ENCODE measurements at places on chromosomes 13 and 19.
A peak's percentile ranks its signal among the peaks of the same experiment; 100 is the strongest.

- no peak for DNase-seq
Measured at GRCh38 chr13:90751026-90751425, 596.5 kb upstream of the MIR17HG start.

GRCh38 chr19:55546822-55547614 is 1.7 kb upstream of the SBK3 start:
- DNase-seq: no peak

DNA sequence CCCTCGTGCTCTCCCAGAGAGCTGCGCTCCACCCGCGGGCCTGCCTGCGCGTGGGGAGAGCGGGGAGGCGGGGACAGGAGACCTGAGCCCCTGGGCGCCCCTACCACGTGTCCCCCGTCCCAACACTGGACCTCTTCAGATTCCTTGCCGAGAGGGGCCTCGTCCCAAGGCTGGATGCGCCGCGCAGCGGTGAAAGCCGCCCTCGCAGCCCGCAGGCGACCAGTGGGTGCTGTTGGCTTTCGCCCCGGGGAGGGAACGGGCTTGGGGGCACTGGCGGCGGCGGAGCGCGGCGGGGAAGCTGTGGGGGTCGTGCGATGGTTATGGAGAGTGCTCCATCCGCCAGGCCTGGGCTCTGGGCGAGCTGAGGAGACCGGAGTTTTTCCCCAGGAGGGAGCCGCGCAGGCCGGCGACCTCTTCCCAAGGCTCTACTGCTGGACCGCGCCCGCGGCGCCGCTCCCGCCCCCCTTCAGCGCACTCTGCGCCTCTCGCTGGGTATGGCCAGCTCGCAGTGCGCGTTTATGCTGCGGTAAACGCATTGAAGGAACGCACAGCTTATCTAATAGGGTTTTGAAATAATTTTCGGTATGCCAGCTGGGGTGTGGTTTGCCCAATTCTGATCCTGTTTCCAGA is 17.2 kb upstream of the RNF17 start:
- no peak for DNase-seq

DNA sequence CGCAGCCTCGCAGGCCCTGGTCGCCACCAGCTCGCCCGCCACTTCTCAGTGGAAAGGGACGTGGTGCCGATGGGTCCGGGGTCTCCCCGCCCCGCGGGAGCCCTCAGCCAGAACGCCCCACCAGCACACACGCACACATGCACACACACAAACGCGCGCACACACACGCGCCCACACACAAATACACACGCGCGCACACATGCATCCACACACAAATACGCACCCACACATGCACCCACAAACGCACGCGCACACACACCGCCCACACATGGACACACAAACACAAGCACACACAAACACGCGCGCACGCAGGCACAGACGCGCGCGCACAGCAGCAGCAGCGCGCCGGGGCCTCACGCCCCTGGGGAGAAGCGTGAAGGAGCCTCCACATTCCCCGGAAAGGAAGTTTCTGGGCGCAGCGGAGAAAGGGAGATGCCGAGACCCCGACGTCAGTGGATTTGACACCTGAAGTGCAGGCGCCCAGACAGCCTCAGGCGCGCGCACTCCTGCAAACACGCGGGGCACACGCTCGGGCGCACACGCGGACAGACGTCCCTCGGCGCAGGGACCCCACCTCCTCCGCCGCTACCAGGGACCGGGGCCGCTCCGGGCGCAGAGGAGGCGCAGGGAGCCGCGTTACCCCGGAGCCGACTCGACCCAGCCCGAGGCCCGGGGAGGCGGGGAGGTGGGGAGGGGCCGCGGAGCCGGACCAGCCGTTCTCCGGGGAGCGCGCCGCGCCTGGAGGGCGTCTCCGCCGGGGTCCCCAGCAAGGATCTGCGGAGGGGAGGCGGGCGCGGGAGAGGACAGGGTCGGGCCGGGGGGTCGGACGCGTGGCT is 622 bp downstream of the RASA3 start:
- no peak for DNase-seq

DNA sequence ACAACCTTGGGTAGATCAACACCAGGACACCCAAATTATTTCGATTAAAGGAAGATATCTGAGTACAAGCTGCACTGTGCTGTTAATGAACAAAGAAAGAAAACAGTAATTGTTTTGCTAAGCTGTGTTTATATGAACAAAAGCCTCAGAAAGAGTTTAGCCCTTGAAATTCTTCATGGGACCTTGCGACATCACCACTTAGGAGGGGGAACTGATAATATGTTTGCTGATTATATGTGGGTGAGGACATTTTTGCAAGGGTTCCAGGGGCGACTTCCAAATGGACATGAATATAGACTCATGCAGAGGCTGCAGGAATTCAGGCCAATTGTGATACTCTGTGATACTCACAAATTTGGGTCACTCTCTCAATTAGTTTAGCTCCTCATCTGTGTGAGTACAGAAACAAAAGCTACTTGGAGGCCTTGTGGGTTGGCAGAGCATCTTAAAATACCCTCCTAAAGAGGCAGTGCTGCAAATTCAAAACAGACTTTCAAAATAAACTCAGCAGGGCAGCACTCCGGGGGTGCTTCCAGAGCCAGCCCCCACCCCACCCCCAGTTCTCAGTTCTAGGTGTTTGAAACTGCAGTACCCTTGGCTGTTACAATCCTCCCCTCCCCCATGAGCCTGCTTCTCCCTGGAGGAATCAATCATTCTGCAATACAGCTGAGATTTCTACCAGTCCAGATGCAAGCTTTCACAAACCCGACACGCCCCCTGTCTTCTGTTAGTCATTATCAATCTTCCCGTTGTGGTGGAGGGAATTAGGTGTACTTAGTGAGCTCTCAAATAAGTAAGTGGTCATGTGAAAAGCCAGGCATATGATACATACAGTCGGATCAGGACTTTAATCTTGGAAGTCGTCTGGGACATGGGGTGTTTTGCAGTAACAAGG is 97.0 kb upstream of the MBNL2 start:
- no peak for DNase-seq

DNA sequence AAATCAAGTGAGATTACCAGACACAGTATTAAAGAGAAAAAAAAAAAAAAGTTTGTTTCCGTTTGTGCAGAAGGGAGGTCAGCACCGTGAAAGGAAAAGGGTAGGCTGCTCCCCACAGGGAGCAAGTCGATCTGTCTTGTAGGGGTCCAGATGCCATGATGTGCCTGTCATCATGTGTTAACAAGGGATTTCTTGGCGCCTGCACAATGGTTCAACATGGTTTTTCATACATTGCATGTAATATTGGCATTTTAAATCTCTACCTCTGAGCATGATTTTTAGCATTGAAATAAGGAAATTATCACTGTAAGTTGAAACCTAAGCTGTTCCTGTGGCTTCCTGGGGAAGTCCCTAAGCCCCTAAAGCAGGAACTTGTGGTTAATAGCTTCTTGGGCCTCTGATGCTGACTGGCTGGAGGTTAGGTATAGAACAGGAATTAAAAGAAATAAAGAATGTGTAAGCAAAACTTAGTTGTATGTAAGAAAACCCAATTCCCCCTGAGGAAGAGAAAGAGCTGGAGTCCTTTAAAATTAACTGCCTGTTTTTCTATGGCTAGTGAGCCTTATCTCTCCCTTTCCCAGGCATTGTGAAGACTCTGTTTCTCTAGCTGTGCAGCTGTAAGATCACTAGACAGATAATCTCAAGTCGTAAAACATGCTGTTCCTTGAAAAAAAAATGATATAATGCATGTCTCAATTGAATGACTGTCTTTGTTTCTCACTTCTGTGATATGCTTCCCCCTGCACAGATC is 7.4 kb upstream of the FCGBP start:
- DNase-seq: peak; percentile 88

- DNase-seq: peak; percentile 70
Measured at GRCh38 chr19:46718157-46718933, 1.4 kb upstream of the PRKD2 start.

DNA sequence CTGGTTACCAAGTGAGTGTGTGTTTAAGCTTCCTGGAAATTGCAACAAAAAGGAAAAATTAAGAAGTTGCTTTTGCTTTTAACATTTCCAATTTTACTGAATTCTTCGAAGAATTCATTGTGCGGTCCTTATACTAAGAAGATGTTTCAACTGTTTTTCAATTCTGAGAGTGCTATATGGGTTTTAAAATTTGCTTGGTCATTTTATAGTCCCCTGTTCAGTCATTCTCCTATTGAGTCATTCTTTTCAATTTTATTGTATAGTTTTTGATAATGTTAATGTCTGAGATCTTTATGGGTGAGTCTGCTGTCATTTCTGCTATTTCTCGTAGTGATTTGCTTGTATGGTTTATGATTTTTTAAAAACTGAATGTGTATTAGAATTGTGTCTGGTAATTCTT is 26.5 kb downstream of the UBA2 start:
- DNase-seq: no peak

GRCh38 chr13:113582841-113583631 is 1.5 kb upstream of the TFDP1 start:
- no peak for DNase-seq

GRCh38 chr19:39031368-39032062 is 834 bp downstream of the FBXO27 start:
- no peak for DNase-seq

DNA sequence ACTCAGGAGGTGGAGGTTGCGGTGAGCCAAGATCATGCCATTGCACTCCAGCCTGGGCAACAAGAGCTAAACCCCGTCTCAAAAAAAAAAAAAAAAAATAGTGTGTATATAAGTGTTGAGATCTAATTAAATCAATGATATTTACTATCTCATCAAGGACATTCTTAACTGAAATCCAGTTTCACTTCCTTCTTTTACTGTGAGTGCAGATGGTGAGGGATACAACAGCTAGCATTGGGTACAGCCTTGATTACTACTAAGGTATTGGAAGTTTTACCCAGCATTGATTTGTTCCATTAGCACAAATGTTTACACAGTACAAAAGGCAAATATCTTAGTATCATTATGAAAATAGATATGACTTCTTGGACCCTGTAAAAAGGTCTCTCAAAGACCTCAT is 546.6 kb downstream of the KCTD12 start:
- no peak for DNase-seq

- no peak for DNase-seq
Measured at GRCh38 chr13:113620036-113620796, 35.7 kb downstream of the TFDP1 start.

GRCh38 chr19:2503521-2504109 is 27.7 kb downstream of the GADD45B start:
- no peak for DNase-seq

DNA sequence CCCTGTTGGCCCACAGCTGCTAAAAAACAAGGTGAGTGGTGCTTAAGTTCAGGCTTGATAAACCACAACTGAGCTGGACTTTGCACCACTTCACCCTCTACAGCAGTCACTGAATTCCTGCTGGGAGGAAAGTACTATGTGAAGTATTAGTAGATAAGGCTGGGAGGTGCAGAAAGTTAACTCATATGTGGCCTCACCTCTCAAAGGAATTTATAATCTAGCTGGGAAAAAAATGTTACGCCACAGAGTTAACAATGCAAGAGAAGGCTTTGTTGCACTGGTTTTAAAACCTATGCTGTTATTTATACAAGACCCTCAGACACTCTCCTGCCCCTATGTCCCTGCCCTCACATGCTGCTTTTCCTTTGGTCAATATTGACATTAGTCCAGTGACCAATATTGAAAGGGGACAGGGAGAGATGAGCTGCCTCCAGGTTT is 60.9 kb downstream of the LIG4 start:
- no peak for DNase-seq

- no peak for DNase-seq
Measured at GRCh38 chr19:10327793-10328192, 5.5 kb downstream of the RAVER1 start.

DNA sequence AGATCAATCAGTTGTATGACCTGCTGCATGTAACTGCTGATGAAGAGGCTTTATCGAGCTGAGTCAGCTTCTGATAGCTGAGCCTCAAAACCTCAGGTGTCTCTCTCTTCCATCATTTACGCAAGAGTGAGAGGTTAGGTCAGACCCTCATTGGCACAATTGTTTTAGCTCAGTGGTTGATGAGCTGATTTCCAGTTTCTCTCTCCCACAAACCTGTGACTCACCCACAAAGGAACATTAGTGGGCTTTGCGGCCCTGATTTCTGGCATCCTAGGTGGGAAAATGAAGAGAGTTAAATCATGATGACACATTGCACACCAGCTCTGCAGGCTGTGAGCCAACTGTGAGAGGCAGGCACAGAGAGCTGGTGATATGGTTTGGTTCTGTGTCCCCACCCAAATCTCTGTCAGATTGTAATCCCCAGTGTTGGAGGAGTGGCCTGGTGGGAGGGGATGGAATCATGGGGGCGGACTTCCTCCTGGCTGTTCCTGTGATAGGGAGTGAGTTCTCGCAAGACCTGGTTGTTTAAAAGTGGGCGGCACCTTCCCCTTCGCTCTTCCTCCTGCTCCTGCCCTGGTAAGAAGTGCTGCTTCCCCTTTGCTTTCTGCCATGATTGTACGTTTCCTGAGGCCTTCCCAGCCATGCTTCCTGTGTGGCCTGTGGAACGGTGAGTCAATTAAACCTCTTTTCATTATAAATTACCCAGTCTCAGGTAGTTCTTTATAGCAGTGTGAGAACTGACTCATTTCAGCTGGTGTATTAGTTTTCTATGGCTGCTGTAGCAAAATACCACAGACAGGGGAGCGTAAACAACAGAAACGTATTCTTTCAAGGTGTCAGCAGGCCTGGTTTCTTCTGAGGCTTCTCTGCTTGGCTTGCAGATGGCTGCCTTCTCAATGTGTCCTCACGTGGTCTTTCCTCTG is 33.5 kb upstream of the TMTC4 start:
- DNase-seq: no peak

DNA sequence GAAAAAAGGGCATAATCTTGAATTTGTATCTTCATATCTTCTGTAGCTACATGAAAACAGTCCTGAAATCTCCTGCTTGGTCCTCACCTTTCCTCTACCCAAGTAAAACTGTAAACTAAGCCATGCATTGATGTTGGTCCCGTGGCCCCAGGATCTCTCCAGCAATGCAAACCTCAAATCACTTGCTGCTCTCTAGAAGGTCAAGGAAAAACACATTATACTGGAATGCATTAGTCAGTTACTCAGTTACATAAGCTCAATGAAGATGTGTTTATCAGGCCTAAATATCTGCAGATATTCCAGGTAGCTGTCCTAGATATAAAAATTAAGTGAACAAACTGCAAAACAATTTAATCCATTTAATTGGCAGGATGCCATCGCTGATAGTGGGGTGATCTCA is 261.8 kb downstream of the ABCC4 start:
- DNase-seq: no peak
